Anterior cingulate cortex (tissue), 58 donors: ENCODE measurements at places on chromosomes 1 and 21.

DNA sequence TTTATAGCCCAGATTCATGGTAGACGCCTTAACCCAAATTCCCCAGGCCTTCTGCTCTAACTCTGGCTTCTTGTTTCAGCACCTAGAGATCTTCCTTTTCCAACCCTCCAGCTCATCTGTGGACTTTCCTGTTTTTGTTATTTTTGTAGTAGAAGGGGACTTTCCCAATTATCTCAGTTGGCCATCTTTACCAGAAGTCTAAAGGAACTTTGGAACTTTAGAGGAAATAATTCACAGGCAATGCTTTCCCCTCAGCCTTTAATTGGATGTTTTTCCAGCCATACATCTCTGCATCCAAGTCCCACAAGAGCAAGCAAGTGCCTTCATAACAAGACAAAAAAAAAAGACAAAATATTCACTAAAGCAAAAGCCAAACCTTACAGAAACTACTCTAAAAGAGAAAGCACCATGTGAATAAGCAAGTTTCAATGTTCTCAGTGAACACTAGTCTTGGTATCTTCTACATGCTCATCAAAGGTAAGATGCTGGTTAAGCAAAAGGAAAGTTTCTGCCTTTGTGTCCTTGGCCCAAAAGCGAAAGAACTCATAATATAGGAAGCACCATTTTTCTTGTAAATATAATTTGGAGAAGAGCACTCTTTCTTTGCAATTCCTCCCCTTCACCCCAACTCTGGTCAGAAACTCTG is 377.3 kb downstream of the SETD4 start:
- DNase-seq, result no peak

- no peak for DNase-seq
Measured at GRCh38 chr21:41925767-41926116, 28.1 kb downstream of the C2CD2 start.

GRCh38 chr1:164683235-164683634 is 124.3 kb downstream of the PBX1 start:
- DNase-seq, result no peak

GRCh38 chr1:6962996-6963911 is 178.0 kb downstream of the CAMTA1 start:
- DNase-seq, result no peak

DNA sequence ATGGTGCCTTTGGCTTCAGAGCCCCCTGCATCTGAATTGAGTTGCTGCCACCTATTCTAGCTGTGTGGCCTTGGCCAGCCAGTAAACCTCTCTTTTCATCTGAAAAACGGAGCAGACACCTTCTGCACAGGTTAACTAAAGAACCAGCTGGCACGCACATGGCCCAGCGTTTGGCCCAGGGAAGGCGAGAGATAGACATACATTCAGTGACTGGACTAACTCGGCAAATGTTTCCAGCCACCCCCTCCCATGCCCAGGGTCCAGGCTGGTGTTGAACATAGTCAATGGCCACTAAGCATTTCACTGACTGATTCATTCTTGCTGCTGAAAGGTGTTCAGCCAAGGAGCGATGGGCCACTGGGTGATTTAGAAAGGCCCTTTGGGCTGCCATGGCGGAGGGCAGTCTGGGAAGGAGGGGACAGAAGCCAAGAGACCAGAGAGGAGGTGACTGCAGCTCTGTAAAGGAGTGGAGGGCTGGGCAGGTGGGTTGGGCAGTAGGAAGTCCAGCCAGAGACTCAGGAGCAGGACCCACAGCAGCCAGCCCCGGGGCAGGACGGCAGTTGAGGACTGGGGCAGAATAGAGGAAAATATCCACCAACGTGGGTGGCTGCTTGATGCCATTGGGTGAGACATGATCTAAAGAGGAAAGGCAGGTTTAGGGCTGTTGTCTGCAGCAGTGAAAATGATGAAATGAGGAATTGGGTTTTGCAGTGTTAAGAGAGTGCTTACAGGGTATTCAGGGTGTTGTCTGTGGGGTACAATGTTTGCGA is 184.3 kb downstream of the HIVEP3 start:
- no peak for DNase-seq

GRCh38 chr1:230503726-230504125 is 77.6 kb upstream of the PGBD5 start:
- DNase-seq, result no peak

DNA sequence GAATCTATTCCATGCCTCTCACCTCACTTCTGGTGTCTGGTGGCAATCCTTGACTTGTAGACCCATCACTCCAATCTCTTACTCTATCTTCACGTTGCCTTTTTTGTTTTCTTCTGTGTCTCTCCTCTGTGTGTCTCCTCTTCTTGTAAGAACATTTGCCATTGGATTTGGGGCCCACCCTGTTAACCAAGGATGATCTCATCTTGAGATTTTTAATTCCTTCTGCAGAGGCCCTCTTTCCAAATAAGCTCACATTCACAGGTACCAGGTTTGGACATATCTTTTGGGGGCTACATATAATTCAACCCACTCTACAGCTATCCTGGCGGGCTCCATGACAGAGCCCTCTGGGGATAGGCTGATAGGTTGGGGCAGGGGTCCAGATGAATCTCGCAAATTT is 55.8 kb downstream of the UBE2T start:
- no peak for DNase-seq

- no peak for DNase-seq
Measured at GRCh38 chr1:29260531-29260930, 24.2 kb downstream of the PTPRU start.

- no peak for DNase-seq
Measured at GRCh38 chr1:221604948-221605347, 136.9 kb downstream of the DUSP10 start.

DNA sequence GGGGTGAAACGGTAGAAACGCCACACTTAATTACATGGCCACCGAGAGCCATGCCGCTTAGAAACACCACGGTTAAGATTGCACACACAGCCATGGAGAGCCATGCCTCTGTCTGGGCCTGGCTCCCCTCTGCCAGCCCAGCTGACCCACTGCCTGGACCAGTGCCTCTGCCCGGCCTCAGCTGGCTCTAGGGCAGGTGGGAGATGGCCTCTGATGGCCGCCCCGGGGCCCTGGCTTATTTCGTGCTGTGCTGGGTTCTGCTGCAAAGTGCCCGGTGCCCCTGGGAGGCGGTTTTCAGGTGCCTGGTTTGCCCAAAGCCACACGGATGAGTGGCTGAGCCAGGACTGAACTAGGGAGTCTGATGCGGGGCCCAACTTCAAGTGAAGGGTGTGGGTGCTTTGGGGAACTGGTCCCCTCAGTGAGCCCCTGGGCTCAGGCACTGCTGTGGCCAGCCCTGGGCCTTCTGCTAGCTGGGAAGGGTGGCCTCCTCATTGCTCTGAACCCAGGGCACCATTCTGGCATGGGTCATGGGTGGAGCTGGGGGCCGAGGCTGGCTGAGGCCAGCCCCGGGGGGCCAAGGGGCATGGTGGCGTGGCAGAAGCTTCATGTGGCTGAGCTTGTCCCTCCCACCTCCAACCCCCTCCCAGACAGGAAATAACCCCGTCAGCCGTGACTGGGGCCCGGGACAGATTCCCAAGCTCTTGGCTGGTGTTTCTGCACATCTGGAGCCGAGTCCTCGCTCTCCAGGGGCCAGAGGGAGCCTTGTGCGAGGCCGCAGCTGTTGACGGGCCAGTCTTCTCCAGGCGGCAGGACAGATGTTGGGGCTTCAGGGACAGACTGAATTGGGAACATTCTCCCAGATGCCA is 1.9 kb upstream of the GPR153 start:
- DNase-seq, result no peak

GRCh38 chr1:31910933-31911332 is 27.2 kb downstream of the PTP4A2 start:
- DNase-seq, result no peak

GRCh38 chr1:246792603-246793002 is 68.4 kb downstream of the SCCPDH start:
- no peak for DNase-seq

DNA sequence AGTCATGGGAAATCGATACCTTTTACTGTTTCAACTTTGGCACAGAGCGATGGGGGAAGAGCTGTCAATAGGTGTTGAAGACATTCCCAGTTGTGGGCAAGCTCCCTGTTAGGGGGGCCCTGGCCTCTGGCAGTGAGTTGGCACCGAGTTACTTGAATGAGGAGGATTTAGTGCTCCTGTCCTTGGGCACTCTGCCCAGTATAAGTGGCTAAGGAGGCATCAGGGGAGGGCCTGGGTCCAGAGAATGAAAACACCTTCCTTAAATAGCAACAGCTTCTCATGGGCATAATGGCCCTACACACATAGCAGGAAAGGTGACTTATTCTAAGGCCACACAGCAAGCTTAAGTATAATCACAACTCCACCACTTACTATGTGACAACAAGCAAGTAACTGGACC is 664.4 kb downstream of the PTPRU start:
- no peak for DNase-seq

DNA sequence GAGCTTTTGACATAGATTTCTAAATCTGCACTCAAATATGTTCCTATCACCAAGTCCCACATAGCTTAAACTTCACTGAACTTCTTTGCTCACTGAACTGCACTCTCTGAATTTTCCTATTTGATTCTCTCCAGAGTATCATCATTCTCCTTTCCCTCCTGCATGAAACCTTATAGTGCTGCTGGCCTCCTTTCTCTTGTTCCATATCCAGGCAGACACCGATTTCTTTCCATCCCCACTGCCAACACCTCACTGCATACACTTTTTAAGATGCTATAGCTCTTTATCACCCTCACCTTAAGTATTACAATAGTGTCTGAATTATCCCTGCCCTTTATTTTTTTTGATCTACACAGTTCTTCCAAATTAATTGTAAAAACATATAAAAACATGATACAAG is 3.1 kb upstream of the TRIM45 start:
- no peak for DNase-seq

DNA sequence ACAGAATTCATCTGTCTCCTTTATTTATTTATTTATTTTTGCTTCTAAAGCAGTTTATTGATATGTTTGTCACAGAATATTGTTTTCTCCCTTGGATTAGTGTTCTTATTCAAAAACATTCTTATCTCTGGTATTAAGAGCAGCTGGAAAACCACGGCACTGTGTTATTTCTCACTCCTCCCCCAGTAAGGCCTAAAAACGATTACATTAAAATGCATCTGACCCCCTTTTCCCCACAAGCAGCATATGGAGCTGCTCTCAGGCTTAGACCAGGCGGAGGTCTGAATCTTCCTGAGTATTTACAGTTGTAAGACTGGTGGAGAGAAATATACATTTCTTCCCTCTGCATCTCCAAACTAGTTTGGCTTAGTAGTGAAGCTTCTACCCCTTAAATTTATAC is 86.8 kb downstream of the HLX start:
- DNase-seq, result no peak

DNA sequence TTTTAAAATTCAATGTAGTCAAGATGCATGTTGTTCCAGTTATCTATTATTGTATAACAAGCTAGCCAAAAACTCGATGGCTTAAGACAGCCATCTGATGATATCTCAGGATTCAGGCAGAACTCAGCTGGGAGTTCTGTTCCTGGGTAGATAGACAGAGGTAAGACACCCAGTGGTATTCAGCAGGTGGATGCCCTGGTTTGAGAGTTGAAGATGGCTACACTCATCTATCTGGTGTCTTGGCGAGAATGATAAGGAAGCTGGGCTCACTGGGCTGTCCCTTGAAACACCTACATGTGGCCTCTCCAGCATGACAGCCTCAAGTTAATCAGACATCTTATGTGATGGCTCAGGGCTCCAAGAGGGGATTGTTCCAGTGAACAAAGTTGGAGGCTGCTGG is 3.3 kb upstream of the KCNK1 start:
- DNase-seq, result no peak

DNA sequence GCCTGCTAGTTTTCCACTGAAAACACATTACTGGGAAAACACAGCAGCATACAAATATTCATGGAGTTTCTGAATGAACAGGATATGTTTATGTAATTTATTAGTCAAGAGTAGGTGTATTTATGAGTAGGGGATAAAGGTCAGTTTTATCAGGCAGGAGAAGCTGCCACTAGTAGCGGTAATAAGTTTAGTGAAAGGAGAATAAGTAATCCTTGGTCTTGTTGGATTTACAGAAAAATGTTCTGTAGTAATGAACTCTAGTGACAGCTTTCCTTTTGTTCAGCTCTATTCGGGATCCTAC is 1.2 kb downstream of the MAST2 start:
- DNase-seq, result no peak
